ENCODE measurements at places on chromosomes 2 and 18. TPM values are rescaled to one million over a fixed set of nuclear protein-coding genes. Genes with fewer than 3 reads are reported as not detected.

CHST9 gene
- total RNA-seq, result not detected

- no peaks in the 10 kb centered on the region for H3K36me3 ChIP-seq
- no peaks in the 10 kb centered on the region for H3K4me1 ChIP-seq
- no peak overlapping the region for H3K27ac ChIP-seq
- peak; percentile 36 for DNase-seq
- no peaks in the 10 kb centered on the region for H3K27me3 ChIP-seq
- H3K4me3 ChIP-seq, result no peak overlapping the region
These were observed 87.1 kb downstream of the NDUFA10 start for GRCh38 chr2:239937866-239938640.

GRCh38 chr2:72757177-72757775, 68.6 kb downstream of the EXOC6B start:
- H3K4me3 ChIP-seq, result no peak overlapping the region
- H3K4me1 ChIP-seq, result no peaks in the 10 kb centered on the region
- DNase-seq, result no peak
- H3K27ac ChIP-seq, result no peak overlapping the region
- H3K27me3 ChIP-seq, result no peaks in the 10 kb centered on the region
- H3K36me3 ChIP-seq, result no peaks in the 10 kb centered on the region

- no peak for DNase-seq
- H3K36me3 ChIP-seq, result no peaks in the 10 kb centered on the region
- H3K4me1 ChIP-seq, result no peaks in the 10 kb centered on the region
- no peak overlapping the region for H3K4me3 ChIP-seq
These were observed 339.0 kb upstream of the ETAA1 start for GRCh38 chr2:67057901-67058703.

GRCh38 chr2:31430439-31431165, 16.1 kb upstream of the XDH start:
- H3K27me3 ChIP-seq, result no peaks in the 10 kb centered on the region
- H3K27ac ChIP-seq, result peak overlapping the region; percentile 71
- no peaks in the 10 kb centered on the region for H3K4me1 ChIP-seq
- no peak overlapping the region for H3K4me3 ChIP-seq
- H3K36me3 ChIP-seq, result no peaks in the 10 kb centered on the region

- H3K4me3 ChIP-seq, result no peak overlapping the region
- H3K27me3 ChIP-seq, result no peaks in the 10 kb centered on the region
- H3K27ac ChIP-seq, result no peak overlapping the region
- peaks cover 5% of the 10 kb centered on the region for H3K4me1 ChIP-seq
- H3K36me3 ChIP-seq, result no peaks in the 10 kb centered on the region
These were observed 214.6 kb upstream of the HAAO start for GRCh38 chr2:43006834-43007543.

Data from breast epithelium (tissue), 4 donors.